SW480 (cell line): ENCODE measurements at places on chromosomes 16 and 17.
A peak's percentile ranks its signal among the peaks of the same experiment; 100 is the strongest.

DNA sequence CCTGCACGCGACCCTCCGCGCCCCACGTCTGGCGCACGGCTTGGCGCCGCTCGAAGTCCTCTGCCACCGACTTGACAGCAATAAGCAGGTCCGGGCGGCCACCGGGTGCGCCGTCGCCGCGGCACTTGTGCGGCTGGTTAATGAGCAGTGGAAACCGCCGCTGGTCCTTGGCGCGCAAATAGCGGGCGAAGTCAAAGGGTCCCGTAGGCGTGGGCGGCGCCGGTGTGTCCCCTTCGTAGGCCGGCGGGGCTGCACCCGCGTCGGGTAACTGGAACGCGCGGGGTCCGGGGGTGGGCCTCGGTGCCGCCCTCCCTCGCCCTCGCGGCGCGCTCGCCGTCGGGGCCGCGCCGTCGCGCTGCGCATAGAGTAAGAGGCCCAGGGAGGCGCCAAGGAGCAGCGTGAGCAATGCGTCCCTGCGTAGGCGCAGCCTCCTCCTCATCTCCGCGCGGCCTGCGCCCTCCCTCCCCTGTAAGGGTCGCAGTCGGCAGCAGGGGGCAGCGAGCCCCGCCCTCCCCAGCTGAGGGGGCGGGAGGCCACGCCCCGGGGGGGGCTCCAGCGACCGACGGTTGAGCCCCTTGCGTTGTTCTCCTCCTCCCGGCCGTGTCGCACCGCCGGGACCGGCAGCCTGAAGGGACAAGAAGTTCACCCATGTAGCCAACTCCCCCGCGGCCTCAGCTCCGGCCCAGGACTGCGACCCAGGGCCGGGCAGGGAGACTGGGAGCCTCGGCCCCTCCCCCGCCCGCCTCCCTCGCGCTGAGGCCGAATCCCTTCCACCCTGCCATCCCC is 558 bp downstream of the B3GNT9 start:
- DNase-seq = peak; percentile 29

- peak; percentile 92 for DNase-seq
Measured at GRCh38 chr16:707062-707538, 1.5 kb upstream of the FBXL16 start.

- DNase-seq = no peak
Measured at GRCh38 chr17:19485800-19486340, 47.8 kb upstream of the SLC47A1 start.

- no peak for DNase-seq
Measured at GRCh38 chr16:10937068-10937859, 5.0 kb downstream of the DEXI start.

GRCh38 chr17:40090237-40091119 is 9.9 kb downstream of the NR1D1 start:
- no peak for DNase-seq

DNA sequence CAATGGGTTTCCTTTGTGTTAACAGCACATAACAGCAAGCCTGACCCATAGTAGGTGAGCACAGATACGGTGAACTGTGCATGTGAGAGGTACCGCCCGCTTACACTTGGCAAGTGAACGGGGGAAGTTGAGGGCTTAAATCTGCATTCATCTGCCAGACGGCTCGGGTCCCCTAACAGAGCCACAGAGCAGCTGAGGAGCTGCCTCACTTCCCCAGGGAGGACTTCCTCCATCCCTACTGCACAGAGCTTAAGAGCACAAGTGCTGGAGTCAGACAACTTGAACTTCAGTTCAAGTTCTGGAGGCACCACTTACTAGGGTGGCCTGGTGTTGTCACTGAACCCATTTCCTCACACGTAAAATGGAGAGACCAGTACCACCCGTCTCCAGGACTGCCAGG is 13.4 kb downstream of the RAB5C start:
- no peak for DNase-seq

DNA sequence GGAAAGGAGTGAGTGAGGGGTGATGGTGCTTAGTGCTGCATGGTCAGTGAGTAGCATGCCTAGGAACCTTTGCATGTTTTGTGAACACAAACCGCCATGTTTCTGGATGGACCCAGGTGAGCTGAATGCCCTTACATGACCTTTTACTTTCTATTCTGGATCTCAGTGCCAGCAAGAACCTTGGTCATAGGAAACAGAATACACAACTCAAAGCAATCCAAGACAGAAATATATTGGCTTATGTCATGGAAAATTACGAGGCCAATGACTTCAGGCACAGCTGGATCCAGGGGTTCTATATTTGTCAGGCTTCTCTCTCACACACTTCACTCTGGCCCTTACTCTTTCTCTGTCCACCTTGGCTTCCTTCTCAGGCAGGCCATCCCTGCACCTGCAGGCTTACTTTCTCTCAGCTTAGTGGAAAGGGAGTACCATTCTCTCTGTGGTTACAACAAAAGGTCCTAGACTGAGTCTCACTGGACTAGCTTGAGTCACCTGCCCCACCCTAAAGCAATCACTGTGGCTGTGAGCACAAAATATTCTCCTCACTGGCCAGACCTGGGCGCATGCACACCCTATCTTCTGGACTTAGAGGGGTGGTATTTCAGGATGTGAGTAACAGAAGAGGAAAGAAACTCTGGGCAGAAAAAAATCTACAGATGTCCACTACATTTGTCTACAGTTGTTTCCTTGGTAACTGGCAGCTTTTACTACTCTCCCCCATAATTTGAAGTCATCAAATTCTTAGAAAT is 20.4 kb upstream of the CPNE2 start:
- DNase-seq = peak; percentile 69

DNA sequence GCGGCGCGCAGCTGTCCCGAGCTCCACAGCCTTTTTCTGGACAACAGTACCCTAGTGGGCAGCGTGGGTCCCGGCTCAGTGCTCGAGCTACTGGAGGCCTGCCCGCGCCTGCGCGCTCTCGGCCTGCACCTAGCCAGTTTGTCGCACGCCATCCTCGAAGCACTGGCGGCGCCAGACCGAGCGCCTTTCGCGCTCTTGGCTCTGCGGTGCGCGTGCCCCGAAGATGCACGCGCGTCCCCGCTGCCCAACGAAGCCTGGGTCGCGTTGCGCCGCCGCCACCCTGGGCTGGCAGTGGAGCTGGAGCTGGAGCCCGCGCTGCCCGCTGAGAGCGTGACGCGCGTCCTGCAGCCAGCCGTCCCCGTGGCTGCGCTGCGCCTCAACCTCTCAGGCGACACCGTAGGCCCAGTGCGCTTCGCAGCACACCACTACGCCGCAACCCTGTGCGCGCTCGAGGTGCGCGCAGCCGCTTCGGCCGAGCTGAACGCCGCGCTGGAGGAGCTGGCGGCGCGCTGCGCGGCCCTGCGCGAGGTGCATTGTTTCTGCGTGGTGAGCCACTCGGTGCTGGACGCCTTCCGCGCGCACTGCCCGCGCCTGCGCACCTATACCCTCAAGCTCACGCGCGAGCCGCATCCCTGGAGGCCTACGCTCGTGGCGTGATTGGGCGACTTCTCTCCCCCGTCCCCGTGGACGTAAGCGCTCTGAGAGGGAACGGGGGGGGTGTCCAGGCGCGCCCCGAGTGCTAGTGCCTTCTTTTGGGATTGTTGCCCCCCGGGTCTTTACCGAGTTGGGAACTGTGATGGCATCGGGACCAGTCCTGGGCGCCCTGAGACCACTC is 1.2 kb upstream of the HSF4 start:
- no peak for DNase-seq

- peak; percentile 73 for DNase-seq
Measured at GRCh38 chr17:49575679-49576087, at the start of gene NXPH3. NXPH3 (plus strand) TSS chr17:49575871; CDS start chr17:49576220, 349 bp downstream.

DNA sequence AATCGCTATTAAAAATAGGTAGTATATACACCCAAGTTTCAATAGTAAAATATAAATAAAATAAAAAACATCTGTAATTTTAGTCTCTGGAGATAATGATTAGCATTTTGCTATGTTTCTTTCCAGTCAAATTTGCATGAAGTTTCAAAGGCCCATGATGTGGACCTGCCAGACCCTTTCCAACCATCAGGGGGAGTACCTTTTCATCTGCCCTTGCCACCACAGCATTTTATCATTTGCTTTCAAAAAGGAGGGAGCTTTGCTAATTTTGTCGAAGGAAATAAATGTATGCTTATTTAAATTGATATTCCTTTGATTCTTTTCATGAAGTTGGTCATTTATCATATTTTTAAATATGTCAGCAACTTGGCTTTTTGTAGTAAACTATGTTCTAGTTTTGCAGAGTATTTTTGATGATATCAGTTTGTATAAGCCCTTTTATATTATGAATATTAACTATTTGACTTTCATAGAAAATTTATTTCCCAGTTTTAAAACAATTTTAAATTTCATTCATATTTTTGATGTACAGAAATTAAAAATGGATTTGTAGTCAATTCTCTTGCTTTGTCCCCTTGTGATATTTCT is 115.2 kb upstream of the NETO2 start:
- peak; percentile 5 for DNase-seq

- peak; percentile 58 for DNase-seq
Measured at GRCh38 chr16:84042879-84043485, 387 bp upstream of the SLC38A8 start.

DNA sequence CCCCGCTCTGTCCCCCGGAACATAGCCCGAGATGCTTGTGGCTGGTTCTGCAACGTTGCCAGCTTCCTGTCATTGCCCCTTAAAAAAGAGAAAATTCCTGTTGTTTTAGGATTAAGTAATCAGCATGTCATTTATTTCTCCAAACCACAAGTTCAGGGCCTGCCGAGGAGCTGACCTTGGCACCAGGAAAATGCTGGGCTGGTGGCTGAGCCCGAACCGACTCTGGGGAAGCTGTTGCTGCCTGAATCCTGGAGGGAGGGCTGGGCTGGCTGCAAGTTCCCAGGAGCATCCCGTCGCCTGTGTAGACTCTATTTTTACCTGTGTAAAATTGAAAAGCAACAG is 130.9 kb upstream of the FOXF1 start:
- DNase-seq = no peak

- no peak for DNase-seq
Measured at GRCh38 chr16:9270941-9271340, 179.5 kb downstream of the HAPSTR1 start.

DNA sequence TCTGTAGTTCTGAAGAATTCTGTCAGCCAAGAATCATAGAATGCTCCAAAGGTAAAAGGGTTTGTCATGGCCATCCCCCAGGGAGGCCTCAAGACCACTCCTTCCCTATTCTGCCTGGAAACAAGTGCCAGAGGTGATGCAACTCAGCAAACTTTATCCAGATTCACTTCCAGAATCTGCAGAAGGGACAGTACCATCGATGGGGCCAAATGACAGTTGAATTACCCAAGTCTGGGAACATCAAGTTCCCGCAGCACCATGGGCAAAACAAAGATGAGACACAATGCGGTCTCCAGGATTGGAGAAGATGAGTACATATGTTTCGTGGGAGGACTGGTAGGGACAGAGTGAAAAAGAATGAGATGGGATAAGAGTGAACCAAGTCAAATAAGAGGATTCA is 13.7 kb upstream of the TAT start:
- DNase-seq = no peak

GRCh38 chr17:64171041-64171440 is 41.1 kb upstream of the ERN1 start:
- DNase-seq = no peak

- peak; percentile 80 for DNase-seq
Measured at GRCh38 chr16:82034981-82035612, at the start of gene HSD17B2. HSD17B2 (plus strand) TSS chr16:82035253; CDS start chr16:82035425, 172 bp downstream.

- DNase-seq = no peak
Measured at GRCh38 chr17:48317732-48318131, 112.3 kb downstream of the SKAP1 start.

GRCh38 chr16:146646-147045 is 5.8 kb upstream of the HBZ start:
- DNase-seq = no peak

DNA sequence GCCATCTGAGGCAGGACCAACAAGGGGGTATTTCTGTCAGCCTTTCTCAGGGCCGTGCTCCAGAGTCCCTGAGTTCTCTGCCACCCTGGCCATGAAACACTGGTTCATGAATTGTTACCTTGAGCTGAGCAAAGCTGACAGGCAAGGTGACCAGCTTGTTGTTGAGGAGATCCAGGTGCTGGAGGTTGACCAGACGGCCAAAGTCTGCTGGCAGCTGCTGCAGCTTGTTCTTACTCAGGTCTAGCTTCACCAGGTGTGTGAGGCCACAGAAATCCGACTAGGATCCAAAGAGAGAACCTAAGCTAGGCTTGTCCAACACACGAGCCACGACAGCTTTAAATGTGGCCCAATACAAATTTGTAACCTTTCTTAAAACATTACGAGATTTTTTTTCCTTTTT is 4.7 kb downstream of the LRRC59 start:
- DNase-seq = no peak

GRCh38 chr17:16273499-16273898 is 56.5 kb downstream of the PIGL start:
- DNase-seq = no peak

DNA sequence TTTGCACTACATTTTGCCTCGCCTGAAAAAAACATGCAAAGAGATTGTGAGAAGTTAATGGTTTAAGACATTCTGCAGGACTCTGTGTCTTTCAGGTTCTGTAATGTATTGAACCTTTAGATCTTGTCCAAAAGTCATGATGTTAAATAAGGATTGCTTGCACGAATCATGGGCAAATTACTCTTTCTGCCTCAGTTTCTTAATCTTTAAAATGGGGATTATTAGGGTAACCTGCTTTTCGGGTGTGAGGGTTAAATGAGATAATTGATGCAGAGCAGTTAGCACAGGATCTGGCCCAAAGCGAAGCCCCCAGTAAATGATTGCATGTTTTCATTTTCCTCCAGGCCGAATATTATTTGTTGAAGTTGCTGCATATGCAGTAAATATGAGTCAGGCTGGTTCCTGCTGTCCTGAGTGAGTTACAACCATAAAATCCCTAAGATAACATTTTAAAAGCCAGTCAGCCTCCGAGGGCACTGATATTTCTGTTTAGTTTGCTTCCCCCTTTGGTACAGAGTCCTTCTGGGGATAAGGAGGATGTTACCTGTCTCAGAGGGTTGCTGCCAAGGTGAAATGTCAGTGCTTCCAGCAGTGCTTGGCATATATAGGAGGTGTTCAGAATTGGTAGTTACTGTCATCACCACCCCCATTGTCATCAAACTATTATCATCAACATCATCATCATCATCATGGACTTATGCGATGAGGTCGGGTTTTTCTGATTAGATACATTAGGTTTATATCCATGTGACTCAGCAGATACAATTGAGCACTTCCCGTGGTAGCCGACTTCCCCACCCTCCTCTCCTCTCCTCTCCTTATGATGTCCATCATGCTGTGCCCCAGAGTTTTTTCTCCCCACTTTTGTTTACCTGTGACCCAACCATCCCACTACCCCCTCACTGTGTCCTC is 20.6 kb upstream of the ARHGAP17 start:
- no peak for DNase-seq
